Stimulated activated CD4-positive, alpha-beta T cell treated with anti-CD3 and anti-CD28 coated beads, TNF-alpha, amount 100 ng/mL, for 4 hours (primary cell): ENCODE measurements at places on chromosomes 12 and 14.

- DNase-seq, result no peak
These were observed 36.2 kb downstream of the PRMT8 start for GRCh38 chr12:3527181-3527580.

- no peak for DNase-seq
These were observed 32.8 kb downstream of the MIA2 start for GRCh38 chr14:39266525-39266870.

GRCh38 chr12:9095322-9095721 is 20.4 kb downstream of the A2M start:
- DNase-seq, result no peak

GRCh38 chr12:6539707-6540134 is 5.4 kb downstream of the GAPDH start:
- no peak for DNase-seq

- DNase-seq, result no peak
These were observed 28.7 kb downstream of the TSPAN9 start for GRCh38 chr12:3105690-3106479.

DNA sequence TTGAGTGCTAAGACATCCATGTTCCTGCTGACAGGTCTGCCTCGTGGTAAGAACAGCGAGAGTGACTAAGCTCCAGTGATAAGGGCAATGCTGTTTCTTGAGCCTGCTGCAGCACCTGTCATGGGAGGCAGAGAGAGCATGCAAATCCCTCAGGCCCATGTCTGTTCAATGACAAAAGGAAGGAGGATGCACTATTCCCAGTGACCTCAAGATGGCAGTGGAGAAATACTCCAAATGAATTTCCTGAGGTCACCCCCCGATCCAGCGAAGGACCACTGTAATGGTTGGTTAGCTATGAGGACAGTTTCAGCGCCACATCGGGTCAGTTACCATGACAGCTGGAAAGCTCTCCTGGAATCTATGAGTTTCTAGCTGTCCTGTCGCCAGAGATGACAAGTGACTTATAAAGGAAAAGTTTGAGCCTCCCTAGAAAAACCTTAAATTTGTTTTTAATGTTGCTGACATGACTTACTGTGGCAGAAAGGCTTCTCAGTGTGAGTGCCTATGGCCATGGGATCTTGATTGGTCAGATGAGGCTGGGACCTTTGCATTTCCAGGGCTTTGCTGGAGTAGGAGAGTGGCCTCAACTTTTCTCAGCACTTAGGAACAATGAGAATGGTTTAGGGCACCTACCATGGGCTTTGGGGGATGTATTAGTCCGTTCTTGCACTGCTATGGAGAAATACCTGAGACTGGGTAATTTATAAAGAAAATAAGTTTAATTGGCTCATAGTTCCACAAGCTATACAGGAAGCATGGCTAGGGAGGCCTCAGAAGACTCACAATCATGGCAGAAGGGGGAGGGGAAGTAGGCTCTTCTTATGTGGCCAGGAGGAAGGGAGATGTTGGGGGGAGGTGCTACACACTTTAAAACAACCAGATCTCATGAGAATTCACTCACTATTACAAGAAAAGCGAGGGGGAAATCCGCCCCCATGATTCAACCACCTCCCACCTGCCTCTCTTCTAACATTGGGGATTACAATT is 88.0 kb upstream of the TMEM260 start:
- DNase-seq, result no peak

- DNase-seq, result no peak
These were observed 10.2 kb downstream of the PPFIBP1 start for GRCh38 chr12:27534060-27534764.

GRCh38 chr14:92615451-92615850 is 101.9 kb downstream of the RIN3 start:
- peak; percentile 20 for DNase-seq

DNA sequence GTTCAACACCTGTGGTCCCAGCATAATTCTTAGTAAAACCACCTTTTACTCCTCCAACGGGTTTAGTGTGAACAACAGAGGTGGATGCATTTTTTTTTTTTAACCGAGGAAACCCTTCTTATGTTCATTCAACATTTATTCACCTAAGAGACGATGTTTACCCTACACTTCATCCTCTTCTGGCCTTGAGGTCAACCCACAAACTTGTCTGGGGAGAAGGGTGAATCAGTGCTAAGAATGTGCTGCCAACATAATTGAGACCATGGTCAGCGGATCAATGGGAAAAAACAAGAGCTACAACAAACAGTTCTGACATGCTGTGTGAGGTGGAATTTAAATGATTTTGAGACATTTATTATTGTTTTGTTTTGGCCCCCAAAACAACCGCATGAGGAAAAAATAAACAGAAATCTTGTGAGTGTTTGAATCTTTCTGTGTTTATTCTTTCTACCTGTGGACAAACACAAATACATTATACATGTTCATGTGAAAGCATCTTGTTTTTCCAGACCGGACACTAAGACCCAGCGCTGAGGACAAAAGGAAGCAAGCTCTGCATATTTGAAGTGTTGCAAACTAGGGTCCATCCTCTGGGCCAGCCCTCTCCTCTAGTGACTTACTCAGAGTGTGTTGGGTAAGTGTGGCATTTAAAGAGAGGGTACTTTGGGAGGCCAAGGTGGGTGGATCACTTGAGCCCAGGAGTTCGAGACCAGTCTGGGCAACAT is 5.1 kb upstream of the USP30 start:
- DNase-seq, result no peak

DNA sequence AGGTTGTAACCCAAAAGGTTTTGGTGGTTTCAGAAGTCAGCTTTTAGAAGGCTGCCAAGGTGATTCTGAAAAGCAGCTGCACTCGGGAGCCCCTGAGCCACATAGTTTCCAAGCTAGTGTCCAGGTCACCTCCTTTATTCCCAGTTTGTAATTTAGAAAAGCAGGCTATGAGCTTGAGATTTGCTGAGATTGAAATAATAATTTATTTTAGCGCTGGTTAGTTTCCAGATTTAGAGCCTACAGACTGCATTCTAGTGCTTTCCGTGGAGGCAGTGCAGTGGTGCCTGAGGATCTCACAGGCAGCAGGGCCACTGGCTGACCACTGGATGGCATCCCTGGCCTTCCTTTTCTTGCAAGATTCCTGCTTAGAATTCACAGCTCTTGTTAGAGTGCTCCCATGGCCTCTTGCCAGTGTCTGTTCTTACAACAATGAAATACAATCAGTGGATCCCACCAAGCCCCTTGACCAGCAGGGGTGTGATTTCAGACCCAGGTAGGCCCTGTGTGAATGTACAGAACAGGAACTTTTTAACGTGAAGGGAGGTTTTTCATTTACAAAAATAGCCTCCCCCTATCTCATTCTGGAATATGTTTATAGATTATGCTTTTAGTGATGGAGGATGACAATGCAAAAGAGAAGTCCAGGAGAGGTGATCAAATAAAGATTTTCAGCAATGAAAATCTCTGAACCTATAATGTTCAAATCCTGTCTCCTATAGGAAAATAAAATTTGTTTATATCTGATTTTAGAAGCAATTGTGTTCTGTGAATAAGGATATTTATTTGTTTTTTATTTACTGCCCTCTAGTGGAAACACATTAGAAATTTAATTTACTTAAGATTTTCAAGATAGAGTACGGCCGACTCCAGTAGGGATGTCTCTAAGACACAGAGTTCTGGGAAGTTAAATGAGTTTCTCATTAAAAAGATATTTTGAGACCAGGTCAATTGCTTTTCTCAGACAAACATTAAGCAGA is 362.1 kb upstream of the STXBP6 start:
- no peak for DNase-seq

DNA sequence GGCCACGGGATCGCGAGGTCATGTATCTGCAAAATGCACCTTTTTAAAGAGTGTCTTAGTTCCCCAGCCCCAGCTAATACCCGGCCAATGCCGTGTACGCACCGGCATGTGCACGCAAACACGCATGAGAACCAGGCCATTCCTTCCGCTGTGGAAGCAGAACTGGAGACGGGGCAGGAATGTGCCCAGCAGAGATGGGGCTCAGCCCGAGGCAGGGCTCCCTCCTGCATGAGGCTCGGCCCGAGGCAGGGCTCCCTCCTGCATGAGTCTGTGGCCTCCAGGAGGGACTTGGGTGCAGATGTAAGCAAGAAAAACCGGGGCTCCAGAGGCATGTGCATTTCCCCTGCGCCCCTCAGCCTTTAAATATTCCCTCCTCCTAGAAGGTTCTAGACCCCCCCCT is 38.2 kb downstream of the SLC6A12 start:
- no peak for DNase-seq

GRCh38 chr14:77562681-77563080 is 53.8 kb downstream of the SPTLC2 start:
- DNase-seq, result no peak

DNA sequence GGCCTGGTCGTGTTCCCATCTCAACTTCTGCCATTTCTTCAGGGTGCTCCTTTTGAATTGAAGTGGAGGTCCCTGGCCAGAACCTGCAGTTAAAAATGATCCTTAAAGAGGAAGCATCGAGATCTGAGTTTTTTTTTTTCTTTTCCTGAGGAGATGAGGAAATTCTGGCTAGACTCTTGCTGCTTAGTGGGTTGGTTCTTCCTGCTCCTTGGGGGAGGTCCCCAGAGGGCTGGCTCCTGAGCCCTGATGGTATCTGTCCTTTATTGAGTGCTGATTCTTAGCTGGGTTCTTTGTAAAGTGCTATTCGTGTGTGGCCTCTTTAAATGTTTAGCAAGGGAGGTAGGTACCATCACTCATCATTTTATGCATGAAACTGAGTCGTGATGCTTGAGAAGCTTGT is 11.7 kb downstream of the PELI2 start:
- DNase-seq, result no peak

GRCh38 chr14:27553790-27554189 is 956.0 kb upstream of the NOVA1 start:
- no peak for DNase-seq

DNA sequence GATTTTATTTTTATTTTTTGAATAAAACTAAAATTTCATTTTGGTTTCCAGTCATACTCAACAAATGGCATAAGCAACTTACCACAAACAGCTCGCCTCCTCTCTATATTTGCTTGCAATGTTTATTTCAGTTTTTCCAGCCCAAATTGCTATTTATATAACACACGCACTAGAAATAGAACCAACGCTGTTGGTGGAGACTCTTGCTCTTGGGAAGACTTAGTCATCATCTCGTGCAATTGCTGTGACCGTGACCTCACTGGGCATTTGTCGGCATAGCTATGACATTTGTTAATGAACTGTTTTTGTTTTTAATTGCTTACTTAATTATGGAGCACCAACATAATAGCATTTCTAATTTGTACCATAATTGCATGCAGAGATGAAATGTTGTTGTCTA is 153.1 kb upstream of the OTX2 start:
- DNase-seq, result no peak

DNA sequence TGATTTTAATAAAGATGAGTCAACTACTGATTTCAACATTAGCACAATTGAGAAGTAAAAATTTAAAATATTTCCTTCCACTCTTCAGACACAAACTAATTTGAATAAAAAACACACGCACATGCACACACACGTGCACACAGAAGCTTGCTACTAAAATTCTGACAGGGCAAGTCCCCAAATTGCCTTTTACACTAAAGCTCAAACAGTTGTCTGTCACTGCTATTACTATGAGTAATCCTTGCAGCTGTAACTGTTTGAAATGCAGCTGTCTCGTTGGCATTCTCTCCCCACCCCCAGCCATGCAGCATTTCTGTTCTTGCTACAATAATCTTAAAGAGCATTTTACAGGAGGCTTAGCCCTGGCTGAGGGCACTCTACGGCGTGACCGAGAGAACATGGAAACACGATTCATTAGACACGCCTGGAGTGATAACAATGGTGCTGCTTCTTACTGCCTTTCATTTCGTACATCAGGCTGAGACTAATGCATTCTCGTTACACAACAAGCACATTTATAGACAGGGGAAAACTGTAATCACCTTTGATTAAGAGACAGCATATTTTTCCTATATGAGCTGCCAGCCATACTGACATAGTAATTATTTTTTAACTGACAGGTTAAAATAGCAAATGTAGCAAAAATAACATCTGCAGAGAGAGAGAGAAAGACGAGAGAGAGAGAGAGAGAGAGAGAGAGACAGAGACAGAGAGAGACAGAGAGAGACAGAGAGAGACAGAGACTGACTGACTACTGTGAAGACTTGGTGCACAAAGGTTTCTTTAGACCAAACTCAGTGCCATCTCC is 153.8 kb downstream of the MED13L start:
- DNase-seq, result peak; percentile 3

DNA sequence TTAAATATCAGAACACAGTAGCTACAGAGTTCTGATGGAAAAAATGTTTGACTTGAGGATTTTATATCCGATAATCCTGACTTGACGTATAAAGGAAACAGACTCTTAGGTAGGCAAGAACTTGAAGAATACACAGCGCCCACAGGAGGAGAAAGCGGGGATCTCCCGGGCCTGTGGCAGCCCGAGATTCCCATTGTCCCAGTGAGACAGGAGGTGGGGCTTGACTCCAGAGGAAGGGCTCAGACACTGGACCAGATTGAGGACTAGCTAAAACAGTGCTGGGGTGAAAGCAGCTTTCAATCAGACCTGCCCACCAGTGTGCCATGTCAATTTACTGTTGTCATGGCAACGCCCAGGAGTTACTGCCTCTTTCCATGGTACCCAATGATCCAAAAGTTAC is 51.1 kb upstream of the C14orf180 start:
- DNase-seq, result no peak

DNA sequence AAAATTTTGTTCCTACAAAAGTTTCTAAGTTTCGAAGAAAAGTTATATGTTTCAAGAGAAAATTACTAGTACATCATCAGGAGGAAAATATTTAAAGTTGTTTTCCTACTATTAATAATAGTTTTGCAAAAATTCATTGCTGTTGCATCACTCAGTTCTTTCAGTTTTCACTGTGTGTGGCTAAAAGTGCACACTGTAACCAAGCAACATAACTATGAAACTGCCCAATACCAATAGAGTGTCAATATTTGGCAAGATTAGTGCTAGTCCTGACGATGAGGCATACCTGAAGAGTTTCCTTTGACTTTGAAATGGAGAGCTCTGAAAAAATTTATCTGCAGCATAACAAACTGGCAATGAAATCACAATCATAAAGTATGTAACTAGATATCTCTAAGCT is 194.3 kb downstream of the CPNE8 start:
- no peak for DNase-seq

GRCh38 chr12:70399311-70399710 is 33.2 kb downstream of the KCNMB4 start:
- no peak for DNase-seq

DNA sequence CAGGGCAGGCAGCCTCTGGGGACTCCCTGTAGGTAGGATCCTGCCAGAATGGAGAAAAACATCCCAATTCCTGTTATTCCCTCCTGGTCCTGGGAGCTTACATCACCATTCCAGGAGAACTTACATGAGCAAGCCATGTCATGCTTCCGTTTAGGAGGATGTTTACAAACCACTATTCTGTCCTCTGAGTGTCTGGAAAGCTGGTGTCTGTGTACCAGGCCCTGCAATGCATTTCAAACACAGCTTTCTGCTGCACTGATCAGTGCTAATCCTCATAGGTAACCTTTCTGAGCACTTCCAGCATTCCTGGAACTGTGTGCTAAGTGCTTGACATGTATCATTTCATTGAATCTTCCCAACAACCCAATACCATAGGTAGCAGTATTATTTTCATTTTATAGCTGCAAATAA is 19.8 kb upstream of the MAP1LC3B2 start:
- no peak for DNase-seq
